SHP77 treated with DMSO at 0.1 percent for 48 hours (cell line): ENCODE measurements at places on chromosomes 11 and 22.

GRCh38 chr22:22362936-22363335 lies 118.3 kb downstream of the VPREB1 start:
- no peak for DNase-seq

DNA sequence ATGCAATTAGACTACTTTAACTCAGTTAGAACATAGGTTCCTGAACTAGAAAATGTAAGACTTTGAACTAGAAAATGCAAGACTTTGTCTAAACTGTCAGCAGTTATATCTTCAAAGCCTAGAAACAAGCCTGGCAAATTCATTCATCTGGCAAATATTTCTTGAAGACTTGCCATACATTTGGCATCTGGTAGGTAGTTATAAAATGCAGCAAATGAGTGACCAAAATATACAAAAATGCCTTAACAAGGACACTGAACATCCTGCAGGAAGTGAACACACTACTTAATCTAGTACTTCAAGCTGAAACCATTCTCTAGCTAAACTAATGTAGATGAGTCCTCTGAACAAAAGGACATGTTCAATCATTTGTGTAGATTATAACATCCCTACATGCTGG lies 84.7 kb upstream of the SCUBE2 start:
- no peak for DNase-seq

DNA sequence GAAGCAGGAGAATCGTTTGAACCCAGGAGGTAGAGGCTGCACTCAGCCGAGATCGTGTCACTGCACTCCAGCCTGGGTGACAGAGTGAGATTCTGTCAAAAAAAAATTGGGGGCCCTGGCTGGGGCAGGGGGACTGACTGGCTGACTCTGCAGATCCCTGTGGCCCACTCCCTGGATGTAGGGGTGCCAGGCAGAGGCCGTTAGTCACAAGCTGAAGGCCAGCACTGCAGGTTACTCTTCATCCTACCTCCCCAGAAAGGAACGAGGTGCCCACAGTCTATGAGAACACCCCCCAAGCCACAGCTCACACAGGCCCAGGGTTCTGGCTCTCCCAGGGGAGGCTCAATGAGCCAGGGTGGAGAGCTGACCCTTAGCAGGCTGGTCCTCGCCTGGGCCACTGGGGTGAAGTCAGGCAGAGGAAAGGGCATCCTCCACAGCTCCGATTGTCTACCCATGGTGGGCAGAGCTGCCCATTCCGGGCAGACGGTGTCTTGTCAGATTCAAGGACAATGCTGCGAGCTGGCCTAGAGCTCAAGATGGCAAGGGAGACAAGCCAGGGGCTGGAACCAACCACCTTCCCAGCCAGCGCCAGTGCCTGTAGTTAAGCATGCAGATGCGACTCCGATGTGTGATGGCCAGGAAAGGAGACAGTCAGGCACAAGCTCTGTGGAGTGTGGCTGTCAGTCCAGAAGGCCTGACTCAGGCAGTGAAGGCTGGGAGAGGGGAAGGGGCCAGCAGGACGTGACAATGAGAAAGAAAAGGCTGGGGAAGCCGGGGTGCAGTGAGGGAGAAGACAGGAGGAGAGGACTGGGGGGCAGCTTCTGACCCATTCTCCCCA lies 12.4 kb downstream of the C11orf24 start:
- DNase-seq, result no peak

DNA sequence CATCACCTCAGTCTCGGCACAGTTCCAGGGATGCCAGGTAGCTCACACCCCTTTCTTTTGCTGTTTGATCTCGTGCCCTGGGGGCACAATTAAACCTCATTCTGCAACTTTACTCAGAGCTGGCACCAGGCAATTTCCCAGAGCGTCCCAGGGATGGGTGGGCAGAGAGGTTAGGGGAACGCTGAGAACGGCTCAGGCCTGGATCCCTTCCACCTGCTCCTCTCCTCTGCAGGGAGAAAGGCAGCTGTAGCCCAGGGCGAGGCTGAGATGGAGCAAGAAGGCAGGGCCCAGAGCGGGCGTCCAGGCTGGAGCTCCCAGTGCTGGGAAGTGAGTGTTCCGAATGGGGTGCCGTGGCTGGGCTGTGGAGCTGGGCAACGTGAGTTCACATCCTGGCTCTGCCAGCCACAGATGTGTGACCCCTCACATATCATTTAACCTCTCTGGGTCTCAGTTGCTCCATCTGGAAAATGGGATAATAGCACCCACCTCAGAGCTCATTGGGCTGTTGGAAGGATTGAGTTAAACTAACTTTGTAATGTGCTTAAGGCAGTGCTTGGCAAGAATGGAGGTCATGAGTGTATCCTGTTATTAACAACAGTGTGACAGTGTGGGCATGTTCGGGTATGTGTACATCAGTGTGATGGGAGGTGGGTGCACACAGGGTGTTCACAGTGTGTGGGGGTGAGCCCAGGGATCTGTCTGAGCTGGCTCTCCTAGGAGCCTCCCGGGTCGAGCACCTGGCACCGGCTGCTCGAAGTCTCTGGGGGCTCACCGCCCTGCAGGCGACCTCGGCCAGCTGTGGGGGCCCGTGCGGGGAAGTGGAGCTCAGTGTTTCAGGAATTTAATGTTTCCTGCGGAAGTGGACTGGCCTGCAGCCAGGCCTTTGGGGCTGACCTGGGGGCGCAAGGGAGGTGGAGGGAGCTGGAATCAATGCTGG lies 15.5 kb downstream of the OTUB1 start:
- no peak for DNase-seq

DNA sequence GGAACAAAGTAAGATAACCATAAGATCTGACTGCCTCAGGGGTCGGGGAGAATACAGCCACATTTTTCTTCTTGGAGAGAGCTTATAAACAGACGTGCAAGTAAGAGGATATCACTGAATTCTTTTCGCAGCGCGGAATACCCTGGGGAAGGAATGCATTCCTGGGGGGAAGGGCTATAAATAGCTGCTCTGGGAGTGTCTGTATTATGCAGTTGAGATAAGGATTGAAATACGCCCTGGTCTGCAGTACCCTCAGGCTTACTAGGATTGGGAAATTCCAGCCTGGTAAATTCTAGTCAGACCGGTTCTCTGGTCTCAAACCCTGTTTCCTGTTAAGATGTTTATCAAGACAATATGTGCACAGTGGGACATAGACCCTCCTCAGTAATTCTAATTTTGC lies 1491.7 kb upstream of the RAG2 start:
- no peak for DNase-seq

GRCh38 chr22:25818541-25818940 lies 76.6 kb downstream of the MYO18B start:
- DNase-seq, result no peak

GRCh38 chr11:2363577-2364370 lies 13.3 kb upstream of the CD81 start:
- no peak for DNase-seq

DNA sequence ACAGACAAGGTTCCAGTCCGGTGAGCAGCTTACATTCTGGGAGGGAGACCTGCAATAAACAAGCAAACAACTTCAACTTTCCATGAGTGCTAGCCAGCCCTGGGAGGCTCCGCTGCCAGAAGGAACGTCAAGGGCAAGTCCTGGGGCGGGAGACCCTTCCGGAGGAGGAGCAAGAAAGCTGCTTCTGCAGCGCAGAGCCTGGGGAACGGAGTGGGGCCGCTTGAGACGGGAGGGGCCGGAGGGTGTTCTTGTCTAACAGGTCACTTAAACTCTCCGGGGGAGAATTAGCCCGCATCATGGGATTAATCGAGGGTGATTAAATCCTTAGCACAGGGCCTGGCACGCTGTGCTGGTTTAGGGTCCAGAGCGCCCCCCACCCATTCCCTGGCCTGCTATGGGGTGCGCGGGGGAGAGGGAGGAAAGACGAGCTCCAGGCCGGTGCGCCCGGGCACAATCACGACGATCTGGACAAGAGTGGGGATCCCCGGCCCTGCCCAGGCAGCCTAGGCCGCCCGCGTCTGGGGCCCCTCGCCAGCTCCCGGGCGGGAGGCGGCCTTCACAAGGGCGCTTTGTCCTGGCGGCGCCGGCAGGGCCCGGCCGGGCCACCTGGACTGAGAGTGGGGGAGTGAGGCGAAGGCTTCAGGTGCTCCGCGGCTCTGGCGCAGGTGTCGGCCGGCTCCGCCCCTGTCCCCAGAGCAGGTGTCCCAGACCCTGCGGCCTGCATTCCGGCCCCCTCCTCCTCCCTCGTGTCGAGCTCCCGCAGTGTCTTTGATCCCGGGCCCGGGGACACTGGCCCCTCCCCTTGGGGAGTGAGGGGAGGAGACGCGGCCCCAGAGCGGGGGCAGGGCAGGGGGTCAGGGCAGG lies 663 bp upstream of the LARGE2 start:
- no peak for DNase-seq
